ENCODE measurements at places on chromosomes 6 and 20.

- DNase-seq: no peak
Observed at GRCh38 chr6:161727083-161727833, 453.4 kb upstream of the AGPAT4 start.

- no peak for DNase-seq
Observed at GRCh38 chr6:57242505-57242904, 20.4 kb upstream of the RAB23 start.

DNA sequence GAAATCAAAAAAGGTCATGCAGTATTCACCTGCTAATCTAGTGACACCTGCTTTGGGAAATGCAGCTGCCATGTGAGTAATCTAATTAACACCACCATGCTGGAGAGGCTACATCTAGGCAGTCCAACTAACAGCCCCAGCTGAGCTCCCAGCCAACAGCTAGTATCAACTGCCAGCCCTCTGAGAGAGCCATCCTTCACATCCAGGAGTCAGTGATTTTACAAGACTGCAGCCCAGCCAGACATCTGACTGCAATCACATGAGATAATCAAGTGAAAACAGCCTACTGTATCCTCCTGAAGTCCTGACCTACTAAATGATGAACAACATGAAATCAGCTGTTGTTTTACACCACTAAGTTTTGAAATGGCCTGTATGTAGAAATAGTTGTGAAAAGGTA lies 298.4 kb downstream of the TRDN start:
- DNase-seq: no peak

- DNase-seq: no peak
Observed at GRCh38 chr6:146574211-146574610, 24.6 kb upstream of the ADGB start.

- DNase-seq: no peak
Observed at GRCh38 chr6:42359021-42359420, 92.7 kb downstream of the TRERF1 start.

GRCh38 chr20:49540687-49541435 lies 27.1 kb downstream of the PTGIS start:
- DNase-seq: no peak

GRCh38 chr20:51928931-51929330 lies 126.6 kb upstream of the SALL4 start:
- no peak for DNase-seq

DNA sequence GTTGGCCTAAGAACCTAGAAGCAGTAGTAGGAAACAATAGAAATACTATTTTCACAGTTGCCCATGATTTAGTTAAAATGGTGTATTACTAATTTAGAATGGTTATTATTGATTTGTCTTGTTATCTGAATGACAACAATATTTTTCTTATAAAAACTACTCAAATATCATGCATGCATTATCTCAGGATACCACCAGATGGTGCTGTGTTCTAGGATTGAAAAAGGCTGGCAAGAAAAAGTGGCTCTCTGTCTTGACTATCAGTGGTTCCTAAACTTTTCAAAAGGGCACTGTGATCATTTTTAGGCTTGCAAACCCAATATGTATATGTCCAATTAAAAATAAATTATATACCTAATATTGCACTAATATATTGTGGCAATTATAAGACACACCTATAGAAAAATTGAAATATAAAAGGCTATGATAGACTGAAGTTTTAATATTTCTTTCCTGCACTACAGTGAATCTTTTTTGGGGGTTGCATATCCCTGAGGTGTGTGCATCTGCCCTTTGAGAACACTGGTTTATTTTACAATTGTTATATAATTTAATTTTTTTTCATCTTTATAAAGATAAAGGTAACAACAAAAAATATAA lies 131.7 kb upstream of the MLIP start:
- DNase-seq: no peak

DNA sequence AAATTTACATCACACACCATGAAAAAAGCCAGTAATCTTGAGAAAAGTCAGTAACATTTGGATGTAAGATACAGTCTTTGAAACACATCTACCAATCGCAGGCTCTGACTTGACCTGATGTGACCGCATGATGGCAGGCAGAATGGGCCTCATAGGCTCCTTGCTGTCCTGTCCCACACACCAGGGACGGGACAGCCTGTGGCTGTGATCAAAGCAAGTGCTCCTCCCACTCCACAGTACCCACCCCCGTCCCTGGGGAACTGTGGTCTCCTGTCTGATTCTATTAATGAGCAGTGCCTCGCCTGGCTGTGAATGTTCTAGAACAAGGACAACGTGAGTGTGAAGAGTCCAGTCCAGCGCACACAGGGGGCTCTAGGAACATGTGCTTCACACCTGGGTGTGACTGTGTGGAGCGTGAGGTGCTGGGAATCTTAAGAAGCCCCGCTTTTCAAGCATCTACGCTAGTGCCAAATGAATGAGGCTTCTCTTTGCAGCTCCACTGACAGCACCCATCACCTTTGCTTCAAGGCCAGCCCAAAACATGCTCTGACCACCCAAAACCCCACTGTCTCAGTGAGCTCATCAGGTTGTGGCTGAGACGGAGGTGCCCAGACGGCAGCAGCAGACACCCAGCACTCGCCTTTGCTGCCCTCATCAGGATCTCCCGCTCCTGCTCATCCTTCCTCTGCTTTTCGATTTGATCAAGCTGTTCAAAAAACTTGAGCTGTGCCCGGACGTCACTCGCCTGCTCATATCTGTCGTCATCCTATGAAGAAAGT lies 67.1 kb downstream of the TAF4 start:
- no peak for DNase-seq

- DNase-seq: no peak
Observed at GRCh38 chr20:31989030-31989645, 21.1 kb upstream of the CCM2L start.

DNA sequence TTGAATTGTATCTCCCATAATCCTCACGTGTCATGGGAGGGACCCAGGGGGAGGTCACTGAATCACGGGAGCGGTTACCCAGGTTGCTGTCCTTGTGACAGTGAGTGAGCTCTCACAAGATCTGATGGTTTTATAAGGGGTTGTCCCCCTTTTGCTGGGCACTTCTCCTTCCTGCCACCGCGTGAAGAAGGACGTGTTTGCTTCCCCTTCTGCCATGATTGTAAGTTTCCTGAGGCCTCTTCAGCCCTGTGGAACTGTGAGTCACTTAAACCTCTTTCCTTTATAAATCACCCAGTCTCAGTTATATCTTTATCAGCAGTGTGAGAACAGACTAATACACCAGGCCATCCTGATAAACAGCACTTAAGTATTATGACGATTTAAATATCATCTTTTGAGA lies 9.0 kb upstream of the MRGBP start:
- DNase-seq: no peak

DNA sequence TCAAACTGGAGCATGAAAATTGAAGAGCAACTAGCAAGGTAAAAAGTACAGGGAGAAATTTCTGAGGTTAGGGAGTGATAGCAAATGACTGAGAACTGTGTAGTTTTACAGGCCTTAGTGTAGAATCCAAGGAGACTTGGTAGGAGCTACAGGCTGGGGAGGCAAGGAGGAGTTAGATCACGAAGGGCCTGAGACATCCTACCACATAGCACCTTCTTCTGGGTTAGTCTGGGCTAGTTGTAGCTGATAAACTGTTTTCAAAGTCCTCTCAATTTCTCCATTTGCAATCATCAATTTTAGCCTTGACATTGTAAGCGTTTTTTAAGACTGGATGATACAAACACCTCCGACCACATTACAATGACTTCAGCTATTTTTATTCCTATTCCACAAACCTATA lies 209.7 kb downstream of the TMEM200A start:
- DNase-seq: no peak

- no peak for DNase-seq
Observed at GRCh38 chr6:40929176-40929575, 109.8 kb downstream of the UNC5CL start.

- no peak for DNase-seq
Observed at GRCh38 chr6:148593130-148593812, 153.6 kb upstream of the UST start.

DNA sequence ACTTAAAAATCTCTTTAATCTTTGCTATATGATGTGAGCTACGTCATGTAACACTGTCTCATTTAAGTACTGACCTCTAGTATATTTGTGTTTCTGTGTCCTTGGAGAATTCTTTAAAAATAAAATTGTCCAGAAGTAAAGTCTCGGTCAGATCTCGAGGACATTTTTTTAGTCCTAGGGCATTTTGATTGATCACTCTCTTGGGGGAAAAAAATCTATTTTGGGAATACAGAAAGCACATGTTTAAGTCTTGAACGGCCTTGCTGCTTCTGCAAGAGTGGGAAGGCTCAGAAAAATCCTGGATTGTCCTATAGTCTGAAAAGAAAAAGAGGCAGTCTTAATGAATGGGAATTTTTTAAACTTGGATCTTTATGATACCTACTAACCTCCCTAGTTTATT lies 234.3 kb downstream of the UTRN start:
- DNase-seq: no peak

DNA sequence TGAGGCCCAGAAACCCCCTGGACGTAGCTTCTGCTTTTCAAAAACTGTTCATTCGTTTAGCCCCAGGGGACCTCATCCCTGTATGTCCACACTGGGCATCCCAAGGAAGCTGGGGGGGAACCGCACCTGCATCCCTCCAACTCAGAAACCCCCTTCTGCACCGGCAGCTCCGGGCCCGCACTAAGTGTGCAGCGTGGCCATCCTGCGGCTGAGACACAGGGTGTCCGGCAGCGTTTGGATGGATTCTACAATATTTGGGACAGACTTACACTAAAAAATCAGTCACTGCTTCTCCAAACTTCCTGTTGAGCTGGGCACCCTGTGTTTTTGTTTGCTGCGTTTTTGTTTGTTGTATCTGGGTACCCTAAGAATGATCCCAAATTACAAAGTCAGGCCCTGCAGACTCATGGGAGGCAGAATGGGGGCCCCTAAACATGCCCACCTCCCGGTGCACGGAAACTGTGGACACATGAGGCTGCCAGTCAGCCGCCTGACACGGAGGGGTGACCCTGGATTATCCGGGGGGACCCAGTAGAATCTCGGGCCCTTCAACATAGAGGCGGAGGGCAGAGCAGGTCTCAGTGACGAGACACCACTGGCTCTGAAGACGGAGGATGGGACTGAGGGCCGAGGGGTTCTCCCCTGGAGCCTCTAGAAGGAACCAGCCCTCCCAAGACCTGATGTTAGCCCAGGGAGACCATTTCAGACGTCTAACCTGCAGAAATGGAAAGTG lies 88.2 kb upstream of the BHLHE23 start:
- DNase-seq: peak; percentile 7

- no peak for DNase-seq
Observed at GRCh38 chr6:105278035-105278434, 98.2 kb upstream of the POPDC3 start.

- DNase-seq: no peak
Observed at GRCh38 chr6:2763876-2764540, 1.2 kb upstream of the WRNIP1 start.

- DNase-seq: no peak
Observed at GRCh38 chr6:134029495-134030455, 22.6 kb downstream of the SLC2A12 start.

GRCh38 chr20:61252601-61253263 lies 671 bp downstream of the CDH4 start:
- DNase-seq: no peak

GRCh38 chr20:38748861-38749149 lies 545 bp downstream of the ACTR5 start:
- no peak for DNase-seq

DNA sequence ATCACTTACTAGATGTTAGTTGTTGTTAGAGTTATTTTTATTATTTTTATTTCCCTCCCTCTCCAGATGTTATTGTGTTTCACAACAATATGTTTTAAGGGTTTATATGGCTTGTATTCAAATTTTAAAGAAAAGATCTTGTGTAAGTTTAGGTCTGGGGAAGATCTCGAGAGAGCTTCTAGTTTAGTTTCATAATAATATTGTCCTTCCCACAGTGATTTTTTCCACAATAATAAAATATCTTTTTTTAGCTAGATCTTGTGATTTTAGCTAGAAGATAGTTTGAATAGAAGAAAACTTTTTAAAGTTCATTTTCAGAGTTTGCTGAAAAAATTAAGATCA lies 55.0 kb downstream of the ADGRG6 start:
- no peak for DNase-seq

DNA sequence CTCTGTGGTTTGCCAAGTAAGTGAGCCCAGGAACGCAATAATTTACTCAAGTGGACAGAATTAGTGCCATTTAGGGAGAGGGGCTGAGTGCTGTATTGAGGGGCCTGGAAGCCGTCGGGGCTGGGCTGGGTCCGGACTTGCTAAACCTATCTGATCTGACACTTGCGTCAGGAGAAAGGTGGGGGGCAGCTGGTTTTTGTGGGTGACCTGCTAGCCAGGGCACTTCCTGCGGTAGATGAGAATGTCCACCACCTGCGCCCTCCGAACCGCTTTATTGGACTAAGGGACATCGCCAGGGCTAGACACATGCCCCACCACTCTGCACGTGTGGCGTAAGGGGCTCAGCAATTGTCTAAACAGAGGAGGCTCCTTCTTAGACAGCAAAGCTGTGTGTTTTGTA lies 139.1 kb downstream of the CDH4 start:
- DNase-seq: no peak

DNA sequence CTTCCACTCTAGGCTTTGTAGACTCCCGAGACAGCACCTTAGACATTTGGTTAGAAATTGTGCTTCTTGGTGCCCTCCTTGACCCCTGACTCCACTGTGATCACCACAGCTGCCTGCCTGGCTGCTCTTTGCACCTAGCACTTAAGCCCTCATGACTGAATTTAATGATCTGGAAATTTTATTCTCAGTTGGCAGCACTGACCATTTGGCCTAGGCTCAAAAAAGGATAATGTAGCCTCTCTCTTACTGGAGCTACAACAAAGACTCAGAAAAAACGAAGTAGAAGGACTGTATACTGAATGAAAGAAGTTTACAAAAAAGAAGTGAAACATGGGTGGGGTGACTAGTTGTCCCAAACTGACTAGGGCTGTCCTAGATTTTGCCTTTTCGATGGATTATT lies 11.3 kb upstream of the ABRACL start:
- no peak for DNase-seq

GRCh38 chr6:94049001-94049400 lies 629.6 kb upstream of the EPHA7 start:
- no peak for DNase-seq

DNA sequence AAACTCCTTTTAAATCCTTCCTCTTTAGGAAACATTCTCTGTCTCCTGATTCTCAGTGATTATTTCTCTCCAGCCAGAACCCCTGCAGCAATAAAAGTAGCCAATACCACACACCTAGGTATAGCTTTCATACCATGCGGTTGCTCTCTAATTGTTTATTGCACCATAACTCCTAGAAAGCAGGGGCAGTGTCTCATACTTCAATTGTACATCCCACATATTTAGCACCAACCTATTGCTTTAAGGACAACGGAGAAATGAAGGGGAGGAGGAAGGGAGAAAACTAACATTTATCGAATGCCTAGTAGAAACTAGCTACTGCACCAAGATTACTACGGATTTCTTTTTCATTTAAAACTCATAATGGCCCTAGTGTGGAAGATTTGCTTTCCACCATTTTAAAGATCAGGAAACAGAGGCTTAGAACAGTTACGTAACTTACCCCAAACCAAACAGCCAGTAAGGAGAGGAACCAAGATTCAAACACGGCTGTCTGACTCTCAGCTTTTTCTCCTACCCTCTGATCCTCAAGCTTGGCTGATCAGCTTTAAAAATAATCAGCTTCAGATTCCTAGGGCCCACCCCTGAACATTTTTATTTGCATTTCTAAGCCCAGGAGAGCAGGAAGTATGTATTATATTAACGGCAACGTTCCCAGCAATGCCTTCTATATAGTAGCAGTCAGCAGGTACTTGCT lies 43.4 kb upstream of the ATXN1 start:
- DNase-seq: no peak

- DNase-seq: no peak
Observed at GRCh38 chr20:17898548-17898994, 70.0 kb downstream of the SNX5 start.

- DNase-seq: no peak
Observed at GRCh38 chr6:3226042-3226441, 1.4 kb downstream of the TUBB2B start.
